Activated naive CD8-positive, alpha-beta T cell treated with anti-CD3 and anti-CD28 coated beads, Interleukin-2, amount 10 ng/mL, durations not matched to agents 7 days and 5 days (primary cell): ENCODE measurements at places on chromosomes 1 and 21. TPM values are rescaled to one million over a fixed set of nuclear protein-coding genes. Genes with fewer than 3 reads are reported as not detected.

DNA sequence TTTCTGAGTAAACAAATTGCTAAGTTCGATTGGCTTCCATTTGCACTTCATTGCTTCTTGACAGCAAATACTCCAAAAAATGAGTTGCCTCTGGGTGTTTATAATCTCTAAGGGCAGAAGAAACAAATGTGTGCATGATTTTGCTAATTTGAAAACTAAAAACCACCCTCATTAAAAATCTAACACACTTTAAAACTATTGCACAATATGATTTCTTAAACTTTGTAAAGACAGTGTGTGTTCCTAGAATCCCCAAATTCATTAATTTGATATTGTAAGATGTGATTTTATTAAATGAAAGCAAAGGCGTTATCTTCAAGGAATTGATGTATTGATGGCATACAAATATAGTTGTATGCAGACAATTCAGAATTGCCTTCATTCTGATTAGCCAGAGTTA is 350.9 kb downstream of the OLFM3 start:
- no peak for DNase-seq

GRCh38 chr1:61013946-61014667 is 68.3 kb upstream of the NFIA start:
- no peak for DNase-seq

DNA sequence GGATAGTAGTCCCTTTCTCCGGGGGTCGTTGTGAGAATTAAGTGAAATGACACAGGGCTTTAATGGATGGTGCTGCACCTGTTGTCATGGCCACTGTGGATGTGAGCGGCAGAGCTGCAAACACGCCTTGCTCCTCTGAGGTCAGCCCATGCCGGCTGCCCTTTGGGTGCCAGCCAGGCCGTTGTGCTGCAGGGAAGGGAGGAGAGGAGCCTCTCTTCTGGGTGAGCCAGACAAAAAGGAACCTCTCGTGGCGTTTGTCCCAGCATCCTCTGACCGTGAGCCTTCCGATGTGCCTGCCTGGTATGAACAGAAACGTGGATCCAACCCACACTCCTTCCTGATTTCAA is 383.0 kb upstream of the VAMP3 start:
- no peak for DNase-seq

- DNase-seq: no peak
Observed at GRCh38 chr1:184950227-184950626, 24.1 kb downstream of the NIBAN1 start.

- no peak for DNase-seq
Observed at GRCh38 chr21:15732290-15732995, 2.7 kb downstream of the USP25 start.

DNA sequence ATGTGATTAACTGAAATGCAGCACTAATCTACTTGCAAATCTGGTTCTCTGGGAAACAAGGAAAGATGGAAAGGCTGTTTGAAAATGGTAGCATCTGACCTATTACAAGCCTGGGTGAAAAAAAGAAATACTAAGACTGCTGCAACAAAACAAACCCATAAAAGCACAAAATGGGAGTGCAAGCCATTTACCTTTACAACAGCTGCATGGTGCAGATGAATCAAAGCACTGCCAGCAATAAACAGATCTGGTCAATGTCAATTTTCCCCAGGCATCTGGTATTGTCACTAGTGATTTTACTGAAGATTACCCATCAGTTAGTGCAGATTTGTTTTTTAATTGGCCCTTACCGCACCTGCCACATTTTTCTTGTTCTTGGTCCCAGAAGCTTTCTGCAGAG is 1341.7 kb downstream of the PLA2G4A start:
- no peak for DNase-seq

GRCh38 chr21:36167541-36167940 is 10.9 kb downstream of the DOP1B start:
- no peak for DNase-seq

DNA sequence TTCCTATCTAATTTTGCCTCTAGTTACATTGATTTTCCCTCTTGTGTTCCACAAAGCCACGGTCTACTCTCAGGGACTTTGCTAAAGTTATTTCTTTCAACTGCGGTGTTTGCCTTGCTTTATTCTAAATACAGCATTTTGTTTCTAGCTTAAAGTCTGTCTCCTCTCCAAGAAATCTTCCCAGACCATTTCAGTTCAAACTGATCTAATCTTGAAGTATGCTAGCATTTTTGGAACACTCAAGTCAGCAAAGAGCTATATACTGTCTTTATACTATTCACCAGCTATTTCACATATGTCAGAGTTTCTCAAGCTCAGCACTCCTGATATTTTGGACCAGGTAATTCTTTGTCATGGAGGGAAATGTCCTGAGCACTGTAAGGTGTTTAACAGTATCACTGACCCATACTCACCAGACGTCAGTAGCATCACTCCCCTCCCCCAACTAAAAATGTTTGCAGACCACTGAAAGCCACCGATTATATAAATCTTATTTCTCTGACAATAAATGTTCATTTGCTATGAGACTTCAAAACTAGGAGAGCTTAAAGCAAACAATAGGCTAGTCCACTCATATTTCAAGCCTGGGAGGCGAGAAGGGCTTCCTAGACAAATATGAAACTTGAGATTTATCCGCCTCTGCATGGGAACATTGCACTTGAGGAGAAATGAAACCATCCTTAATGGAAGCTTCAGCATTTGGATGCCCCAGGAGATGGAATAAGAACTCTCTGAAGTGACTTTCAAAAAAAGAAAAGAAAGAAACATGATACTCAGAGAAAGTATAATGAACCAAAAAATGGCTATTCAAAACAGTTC is 81.1 kb downstream of the KIAA0319L start:
- DNase-seq: no peak

DNA sequence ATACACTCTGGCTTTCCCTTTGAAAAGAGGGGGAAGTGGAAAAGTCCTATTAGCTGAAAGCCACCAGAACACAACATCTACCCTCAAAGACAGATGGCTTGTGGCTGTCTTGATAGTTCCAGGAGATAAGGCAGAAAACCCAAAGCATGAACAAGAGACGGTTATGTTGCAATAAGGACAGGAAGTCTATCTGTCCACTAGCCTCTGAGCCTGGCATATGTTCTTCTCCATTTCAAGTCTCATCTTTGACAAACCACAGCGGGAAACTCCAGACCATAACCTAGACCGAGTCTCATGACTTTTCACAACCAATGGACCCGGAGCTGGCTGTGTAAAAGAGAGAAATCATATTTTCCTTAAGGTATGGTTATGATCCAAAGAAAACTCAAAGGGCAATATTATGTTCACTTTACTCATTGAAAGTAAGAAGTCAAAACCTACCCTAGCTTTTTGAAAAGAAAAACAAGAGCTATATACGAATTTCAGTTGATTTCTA is 33.8 kb downstream of the DUSP10 start:
- no peak for DNase-seq

- DNase-seq: no peak
Observed at GRCh38 chr1:41780322-41780721, 138.4 kb downstream of the HIVEP3 start.

DNA sequence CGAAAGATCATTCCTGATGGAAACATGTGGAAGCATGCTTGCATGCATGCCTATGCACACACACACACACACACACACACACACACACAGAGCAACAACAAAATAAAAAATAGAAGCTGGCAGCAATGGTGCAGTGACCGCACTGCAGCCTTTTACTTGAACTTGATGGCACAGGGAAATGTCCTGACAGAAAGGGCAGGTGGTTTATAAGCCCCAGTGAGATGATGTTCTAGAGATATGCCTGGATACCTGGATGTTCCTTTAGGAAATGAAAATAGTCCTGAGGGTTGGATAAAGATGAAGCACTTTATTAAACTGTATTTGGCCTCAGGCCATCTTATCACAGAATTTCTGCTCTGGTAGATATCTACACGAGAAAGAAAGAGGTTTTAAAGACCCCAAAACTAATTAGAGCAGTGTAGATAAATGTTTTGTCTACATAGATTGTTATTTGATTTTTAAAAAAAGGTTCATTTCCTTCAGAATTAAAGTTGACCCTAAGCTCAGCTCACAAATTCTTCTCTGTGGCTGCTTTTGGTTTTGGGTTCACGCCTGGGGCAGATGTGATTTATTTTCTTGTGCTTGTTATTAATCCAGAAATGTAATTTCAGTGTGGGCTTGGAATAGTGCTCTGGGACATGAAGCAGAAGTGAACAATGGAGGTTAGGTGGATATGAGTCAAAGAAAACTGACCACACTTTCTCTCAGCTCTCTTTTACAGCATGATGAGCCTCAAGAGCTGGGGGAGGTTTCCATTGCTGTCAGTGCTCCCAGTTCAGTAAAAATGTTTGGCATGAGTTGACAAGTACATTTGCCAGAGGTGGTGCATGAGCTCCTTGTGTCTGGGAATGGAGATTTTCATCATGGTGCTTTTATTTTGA is 22.9 kb downstream of the ADAM30 start:
- DNase-seq: no peak

DNA sequence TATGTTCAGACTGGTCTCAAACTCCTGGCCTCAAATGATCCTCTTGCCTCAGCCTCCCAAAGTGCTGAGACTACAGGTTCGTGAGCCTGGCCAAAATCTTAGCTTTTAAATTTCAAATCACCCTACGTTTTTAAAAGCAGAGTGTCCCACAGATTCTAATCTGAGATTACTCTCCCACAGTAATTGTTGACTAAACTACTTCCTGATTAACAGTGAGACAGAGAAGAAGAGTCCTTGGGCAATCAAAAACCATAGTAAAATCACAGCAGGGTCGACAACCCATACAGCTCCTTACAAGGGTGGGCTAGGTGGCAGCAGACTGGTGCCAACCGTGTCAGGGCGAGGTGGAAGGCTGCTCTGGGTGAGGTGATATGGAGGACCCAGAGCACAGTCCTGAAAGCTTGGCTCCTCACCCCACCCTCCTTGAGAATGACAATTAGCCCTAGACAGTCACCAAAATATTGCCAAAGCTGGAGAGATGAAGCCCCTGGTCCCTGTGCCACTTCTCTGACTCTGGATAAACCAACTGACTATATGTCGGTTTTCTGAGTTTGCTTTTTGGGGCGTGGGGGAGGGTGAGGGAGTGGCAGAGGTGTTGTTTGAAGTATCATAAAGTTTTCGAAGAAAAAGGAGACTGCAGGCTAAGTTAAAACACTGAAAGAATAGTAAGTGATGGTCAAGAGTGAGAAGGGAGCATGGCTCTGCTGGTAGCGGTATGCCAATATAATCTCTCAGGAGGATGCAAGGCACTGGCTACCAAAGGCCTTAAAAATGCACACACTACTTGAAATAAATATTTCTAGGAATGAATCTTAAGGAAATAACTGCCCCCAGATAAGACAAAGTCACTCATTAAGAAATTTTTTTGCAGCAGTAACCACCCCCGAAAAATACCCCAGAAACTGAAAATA is 86.8 kb downstream of the SLC45A1 start:
- DNase-seq: no peak

- no peak for DNase-seq
Observed at GRCh38 chr1:10866321-10867093, 70.1 kb upstream of the CASZ1 start.

DNA sequence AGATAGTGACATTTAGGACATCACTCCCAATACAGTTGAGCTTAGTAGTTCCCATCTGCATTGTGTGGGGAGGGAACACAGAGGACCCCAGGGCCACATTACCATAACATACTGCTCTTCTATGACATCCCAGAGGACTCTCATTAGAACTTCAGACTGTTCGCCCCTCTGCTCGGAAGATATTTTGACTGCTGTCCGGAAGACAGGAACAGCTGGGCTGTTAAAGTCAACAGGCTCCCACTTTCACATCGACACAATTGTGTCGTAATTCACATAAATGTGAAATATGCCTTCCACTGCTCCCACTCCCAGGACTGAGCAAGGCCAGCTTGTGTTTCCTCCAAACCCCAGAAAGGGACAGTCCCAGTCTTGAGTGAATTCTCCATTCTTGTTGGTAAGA is 158.4 kb downstream of the SEC16B start:
- no peak for DNase-seq

DNA sequence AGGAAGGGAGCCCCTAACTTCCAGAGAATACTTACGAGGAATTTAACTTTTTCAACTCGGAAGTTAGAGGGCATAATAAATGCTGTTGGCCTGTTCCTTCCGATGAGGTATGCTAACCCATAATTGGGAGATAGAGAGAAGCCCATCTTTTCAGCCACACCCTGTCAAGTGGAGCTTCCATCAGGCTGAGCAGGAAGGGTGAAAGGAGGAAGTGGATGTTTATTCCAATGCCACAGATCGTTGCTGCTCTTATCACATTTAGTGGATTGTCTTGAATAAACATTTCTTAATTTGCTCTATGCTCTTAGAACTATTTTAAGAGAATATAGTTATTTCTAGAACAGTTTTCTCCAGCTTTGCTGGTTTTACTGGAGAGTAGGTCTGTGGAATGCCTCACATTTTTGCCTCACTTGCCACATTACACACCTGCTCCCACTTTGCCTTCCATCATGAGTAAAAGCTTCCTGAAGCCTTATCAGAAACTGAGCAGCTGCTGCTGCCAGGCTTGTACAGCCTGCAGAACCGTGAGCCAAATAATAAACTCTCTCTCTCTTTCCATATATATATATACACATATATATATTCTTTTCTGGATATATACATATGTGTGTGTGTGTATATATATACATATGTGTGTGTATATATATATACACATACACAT is 60.0 kb upstream of the RGS21 start:
- no peak for DNase-seq

- no peak for DNase-seq
Observed at GRCh38 chr1:69929308-69930057, 275.9 kb downstream of the LRRC40 start.

- DNase-seq: no peak
Observed at GRCh38 chr1:210709701-210710100, 381.0 kb downstream of the HHAT start.

GRCh38 chr1:40394491-40395172 is 21.1 kb downstream of the SMAP2 start:
- no peak for DNase-seq

- no peak for DNase-seq
Observed at GRCh38 chr1:184818646-184819045, 64.0 kb upstream of the EDEM3 start.

DNA sequence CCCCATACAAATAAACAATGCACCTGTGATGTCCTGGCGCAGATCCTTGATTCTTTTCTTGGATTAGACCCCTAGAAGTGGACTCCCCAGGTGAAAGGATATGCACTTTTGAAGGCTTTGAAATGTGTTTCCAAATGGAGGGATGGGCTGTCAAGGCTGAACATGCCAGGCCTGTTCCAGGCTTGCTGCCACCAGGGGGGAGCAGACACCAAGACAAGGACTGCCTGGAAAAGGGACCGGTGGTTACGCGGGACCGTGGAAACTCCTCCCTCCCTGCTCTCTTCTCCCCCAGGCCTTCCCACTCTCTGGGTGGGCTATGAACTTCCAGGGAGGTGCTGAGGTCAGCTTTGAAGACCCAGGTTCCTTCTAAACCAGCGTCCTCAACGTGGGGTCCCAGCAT is 12.7 kb downstream of the C1QB start:
- DNase-seq: no peak

LINGO4 gene
- 0.14 TPM for total RNA-seq

TCHH gene
- total RNA-seq: 0.08 TPM

TMPRSS15 gene
- not detected for total RNA-seq

S100A7A gene
- not detected for total RNA-seq

RORC gene
- total RNA-seq: 1.4 TPM

VAV3 gene
- 6.9 TPM for total RNA-seq

MOV10 gene
- 124 TPM for total RNA-seq
